Activated CD4-positive, CD25-positive, alpha-beta regulatory T cell (primary cell): ENCODE measurements at places on chromosomes 5 and 9.

- DNase-seq: no peak
These were observed 2.5 kb downstream of the TMEM252 start for GRCh38 chr9:68538200-68538599.

DNA sequence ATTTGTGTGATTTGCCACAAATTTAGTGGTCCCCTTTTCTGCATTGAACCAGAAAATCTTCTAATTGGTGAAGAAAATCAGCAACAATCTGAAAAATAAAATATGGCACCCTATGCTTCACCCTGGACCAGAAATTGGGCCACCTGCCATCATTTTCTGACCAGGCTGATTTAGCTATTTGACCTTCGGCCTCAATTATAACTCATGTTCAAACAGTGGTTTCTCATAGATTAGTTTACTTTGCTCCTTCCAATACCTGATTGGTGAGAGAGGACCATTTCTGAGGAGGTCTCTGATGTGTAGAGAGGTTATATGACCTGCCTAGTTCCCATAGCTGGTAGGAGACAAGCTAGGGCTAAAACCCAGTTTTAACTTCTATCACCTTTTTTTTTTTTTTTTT, 59.0 kb downstream of the PTTG1 start:
- no peak for DNase-seq

- DNase-seq: no peak
These were observed 30.4 kb downstream of the LAMC3 start for GRCh38 chr9:131039129-131039954.

GRCh38 chr9:92942688-92943616, 4.4 kb upstream of the FGD3 start:
- DNase-seq: no peak

DNA sequence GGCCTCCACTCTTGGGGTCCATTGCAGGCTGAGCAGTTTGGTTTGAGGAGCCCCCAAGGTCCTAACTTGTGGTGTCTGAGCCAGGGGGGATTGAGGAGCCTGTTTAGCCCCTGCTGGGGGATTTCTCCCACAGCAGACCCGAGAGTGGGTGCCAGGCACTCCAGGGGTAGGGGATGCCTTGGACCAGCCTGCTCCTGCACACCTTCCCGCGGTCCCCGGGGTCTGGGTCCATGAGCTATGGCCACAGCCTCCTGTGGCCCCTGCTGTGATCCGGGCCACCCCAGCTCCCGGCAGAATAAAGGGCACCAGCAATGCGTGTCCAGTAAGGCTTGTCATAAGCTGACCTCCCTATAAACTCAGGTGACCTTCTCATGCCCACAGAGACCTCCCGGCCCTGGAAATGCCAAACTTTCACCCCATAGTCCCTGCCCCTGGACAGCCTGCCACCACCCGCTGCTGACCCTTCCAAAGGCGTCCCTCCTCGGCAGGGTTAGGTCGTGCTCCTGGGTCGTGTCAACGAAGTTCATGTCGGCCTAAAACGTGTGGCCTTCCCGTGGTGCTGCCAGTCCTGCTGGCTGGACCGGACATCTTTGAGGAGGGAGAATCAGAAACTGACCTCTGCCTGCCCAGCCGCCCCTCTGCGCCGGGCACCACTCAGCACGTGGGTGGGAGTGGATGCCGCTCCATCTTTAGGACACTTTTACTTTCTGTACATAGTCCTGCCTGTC, 137.6 kb downstream of the MRPL36 start:
- DNase-seq: no peak

GRCh38 chr9:71368157-71368556, 246.7 kb upstream of the TRPM3 start:
- DNase-seq: no peak

DNA sequence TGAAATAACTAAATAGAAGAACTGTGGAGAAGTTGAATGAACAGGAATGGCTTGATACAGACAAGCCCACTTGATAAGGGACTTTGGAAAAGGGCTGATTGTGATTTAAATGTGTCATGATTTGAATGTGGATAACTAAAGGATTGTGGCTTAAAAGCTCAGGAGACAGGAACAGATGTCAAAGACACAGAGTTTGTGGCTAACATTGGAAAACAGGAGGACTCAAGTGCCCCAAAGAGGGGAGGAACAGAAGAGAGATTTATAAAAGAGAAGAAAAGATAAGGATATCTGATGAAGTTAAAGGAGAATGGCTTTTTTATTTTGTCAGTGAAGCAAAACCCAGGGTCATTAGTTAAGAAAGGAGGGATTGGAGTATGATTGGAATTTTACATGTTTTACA, 124.2 kb upstream of the TRPM3 start:
- no peak for DNase-seq

GRCh38 chr5:80713631-80714030, 58.8 kb upstream of the DHFR start:
- no peak for DNase-seq

DNA sequence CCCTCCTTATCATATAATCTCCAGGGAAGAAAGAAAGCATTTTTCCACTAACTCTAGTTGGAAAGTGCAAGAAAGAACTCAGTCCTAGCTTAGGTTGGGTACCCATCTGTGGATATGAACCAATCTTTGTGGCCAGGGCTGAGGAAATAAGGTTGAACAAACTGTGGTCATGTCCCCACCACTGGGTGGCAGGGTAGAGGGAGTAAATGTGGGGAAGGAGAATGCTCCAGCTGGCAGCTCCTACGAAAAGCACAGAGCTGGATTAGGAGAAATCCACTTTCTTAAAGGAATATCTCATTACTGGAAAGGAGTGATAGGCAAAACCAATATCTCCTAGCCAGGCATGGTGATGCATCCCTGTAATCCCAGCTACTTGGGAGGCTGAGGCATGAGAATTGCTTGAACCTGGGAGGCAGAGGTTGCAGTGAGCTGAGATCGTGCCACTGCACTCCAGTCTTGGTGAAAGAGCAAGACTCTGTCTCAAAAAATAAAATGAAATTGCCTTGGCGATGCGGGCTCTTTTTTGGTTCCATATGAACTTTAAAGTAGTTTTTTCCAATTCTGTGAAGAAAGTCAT, 175.1 kb downstream of the CCDC192 start:
- DNase-seq: no peak

GRCh38 chr5:107809201-107810034, 138.7 kb upstream of the EFNA5 start:
- no peak for DNase-seq

DNA sequence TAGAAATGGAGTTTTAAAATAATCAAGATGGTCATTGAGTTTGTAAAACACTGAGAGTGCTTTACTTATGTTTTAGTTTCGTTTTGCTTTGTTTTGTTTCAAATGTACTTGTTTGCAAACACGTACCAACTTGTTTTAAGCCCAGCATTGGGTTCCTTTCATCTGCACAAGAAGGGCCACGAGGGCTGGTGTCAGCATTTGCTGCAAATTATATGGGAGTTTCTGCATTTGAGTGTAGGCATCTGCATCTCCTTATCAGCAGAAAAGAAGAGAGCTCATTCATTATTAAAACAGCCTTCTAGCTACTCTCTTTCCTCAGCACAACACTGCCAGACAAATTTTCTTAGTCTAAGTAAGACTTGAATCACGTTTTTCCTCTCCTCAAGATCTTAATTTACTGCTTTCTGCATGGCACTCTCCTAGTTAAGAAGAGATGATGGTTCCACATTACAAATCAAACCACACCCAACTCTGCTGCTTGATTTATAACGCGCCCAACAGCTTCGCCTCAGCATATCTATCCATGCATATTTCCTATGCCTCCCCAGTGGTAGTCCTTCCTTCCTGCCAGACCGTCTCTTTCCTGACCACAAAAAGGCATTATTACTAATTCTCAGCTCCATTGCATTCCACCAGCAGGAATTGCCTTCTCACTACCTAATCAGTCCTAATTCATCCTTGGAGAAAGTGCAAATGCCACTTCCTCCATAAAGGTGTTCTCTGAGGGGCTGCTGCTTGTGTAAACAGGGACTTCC, 95.2 kb upstream of the CAST start:
- DNase-seq: no peak

DNA sequence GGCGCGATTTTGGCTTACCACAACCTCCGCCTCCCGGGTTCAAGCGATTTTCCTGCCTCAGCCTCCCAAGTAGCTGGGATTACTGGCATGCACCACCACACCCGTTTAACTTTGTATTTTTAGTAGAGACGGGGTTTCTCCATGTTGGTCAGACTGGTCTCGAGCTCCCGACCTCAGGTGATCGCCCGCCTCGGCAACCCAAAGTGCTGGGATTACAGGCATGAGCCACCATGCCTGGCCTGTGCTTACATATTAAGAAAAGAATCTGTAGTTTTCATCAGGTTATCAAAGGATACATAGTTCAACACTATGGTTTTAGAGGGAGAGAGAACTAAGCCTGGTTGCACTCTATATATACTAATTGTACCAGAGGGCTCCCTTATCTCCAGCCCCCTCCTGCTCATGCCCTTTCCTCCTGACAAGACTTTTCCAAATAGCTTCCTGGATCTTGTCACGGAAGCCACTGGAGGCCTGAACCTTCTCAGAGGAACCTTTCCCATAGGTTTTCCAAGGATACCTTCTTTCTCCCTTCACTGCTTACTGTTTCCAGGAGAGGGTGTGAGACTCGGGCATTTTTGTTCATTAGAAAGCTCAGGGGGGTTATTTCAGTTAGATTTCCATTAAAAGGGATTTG, 53.1 kb downstream of the SLC44A1 start:
- DNase-seq: no peak

DNA sequence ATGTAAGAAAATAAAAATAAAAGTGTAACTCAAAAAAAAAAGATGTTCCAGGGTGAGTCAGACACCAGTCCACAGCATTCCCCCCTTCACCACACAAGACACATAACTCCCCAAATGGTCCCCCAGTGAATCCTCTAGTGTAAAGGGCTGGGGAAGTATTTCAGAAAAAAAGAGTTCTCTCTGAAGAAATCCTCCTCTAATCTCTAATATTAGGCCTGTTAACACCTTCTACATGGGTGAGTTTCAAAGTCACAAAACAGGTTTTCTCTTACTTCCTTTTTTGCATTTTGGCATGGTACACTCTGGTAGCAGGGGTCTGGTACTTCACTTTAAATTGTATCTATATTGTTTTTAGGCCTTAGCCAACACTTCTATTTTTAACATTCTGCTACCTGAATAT, 28.2 kb downstream of the RNF145 start:
- DNase-seq: no peak

GRCh38 chr5:51821697-51822096, 438.4 kb downstream of the ISL1 start:
- no peak for DNase-seq

DNA sequence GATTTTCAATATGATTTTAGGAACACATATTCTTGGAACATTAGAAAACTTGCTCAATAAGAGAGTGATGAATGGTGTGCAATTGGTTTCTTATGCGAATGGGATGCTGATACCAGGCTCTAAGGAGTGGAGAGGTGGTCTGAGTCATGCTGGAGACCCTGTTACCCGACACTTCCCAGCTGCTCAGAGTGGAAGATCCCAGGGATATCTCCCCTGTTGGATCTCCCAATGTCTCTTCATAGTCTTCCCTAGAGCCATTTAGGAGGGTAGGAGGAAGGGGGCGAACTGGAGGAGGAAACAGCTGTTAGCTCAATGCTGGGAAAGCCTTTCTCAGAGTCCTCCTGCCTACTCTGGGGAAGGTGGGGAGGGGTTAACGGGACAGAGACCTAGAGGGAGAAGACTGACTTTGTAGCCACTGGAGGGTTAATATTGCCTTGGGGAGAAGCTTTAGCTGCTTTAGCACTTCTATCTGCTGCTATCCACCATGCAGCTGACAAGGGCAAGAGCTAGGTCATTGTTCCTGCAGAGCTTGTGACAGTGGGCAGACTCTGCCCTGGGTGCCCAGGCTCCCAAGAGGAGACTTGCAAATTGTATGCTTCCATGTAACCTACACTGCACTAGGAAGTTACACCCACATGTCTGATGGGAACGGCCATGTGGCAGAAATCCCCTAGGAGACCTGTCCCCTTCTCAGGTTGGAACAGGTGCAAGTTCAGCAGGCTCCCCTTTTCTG, 301.0 kb downstream of the GADD45G start:
- no peak for DNase-seq

GRCh38 chr5:121731377-121731776, 120.3 kb upstream of the FTMT start:
- no peak for DNase-seq

DNA sequence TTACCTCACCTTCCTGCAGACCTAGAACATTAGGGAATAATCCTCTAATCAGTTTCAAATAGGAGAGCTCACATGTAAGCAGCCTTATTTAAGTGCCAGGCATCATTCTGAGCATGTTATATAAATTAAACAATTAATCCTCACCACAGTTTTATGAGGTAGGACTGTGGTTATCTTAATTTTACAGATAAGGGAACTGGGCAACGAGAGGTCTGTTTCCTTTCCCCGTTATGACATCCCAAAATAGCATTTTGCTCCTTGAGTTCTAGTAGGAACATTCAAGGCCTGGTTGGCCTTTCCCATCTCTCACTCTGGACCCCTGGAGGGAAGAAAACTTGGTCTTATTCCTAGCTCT, 19.1 kb upstream of the IFNB1 start:
- DNase-seq: no peak

- no peak for DNase-seq
These were observed 9.1 kb upstream of the ADAMTS2 start for GRCh38 chr5:179354305-179354882.
